ENCODE measurements at places on chromosomes 4 and X. TPM values are rescaled to one million over a fixed set of nuclear protein-coding genes. Genes with fewer than 3 reads are reported as not detected.

Gene CENPVL1
- total RNA-seq: 1.3 TPM

Gene SYTL5
- not detected for total RNA-seq

Gene RASL11B
- 10.2 TPM for total RNA-seq

Gene ADGRL3
- total RNA-seq: 34.5 TPM

Gene RIPPLY1
- total RNA-seq: not detected

Gene SMIM10
- total RNA-seq: 2.6 TPM

GRCh38 chr4:3037957-3038461 lies 36.3 kb downstream of the HTT-AS start:
- no peak for DNase-seq

DNA sequence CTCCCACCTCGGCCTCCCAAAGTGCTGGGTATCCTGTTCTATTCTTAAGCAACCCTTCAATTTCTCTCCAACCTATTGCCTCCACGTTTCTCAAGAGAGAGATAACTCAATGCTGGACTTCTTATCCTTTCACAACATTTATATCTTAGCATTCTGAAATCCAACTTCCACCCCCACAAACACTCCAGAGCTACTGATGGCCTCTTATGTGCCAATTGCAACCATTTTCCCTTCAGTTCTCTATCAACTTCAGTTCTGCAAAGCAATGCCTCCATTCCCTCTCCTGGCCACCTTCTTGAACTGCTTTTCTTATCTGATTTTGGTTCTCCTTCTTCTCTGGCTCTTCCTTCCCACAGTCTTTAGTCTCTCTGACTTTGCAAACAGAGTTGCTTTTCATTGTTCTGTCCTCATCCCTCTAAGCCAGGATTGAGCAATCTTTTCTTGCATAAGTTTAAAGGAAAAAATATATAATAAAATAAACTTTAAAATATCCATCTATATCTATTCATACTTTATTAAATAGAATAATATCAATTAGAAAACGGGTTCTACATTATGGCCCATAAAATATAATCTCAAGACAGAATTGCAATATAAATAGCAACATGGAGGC lies 3.6 kb upstream of the STBD1 start:
- DNase-seq: no peak

DNA sequence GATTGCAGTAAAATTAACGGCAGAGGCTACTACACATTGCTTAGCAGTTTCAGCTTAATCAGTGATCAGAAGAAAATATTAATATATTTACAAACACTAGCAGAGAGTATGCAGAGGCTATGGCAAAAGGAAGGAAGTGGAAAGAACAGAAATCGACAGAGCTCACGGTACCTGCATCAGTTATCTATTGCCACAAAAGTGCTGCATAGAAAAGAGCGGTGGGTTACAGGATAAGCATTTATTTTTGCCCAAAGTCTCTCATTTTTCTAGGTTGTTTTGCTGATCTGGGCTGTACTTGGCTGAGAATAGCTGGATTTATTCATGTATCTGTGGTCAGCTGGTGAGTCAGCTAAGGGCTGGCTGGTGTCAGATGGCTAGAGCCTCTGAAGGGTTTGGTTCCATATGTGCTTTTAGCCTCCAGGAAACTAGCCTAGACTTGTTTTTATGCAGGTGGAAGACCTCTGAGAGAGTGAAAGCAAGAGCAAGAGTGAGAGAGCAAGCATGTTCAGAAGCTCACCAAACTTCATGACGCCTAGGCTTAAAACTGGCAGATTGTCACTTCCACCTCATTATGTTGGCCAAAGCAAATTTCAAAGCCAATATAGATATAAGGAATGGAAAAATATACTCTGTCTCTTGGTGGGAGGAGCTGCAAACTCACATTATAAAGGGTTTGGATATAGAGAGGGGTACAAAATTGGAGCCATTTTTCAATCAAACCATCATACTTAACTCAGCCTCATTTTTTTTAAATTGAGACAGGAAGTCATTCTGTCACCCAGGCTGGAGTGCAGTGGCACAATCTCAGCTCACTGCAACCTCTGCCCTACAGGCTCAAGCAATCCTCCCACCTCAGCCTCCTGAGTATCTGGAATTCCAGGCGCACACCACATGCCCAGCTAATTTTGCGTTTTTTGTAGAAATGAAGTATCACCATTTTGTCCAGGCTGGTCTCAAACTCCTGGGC lies 153.2 kb upstream of the RPL34 start:
- no peak for DNase-seq

GRCh38 chr4:181853881-181854511 lies 389.2 kb upstream of the TENM3 start:
- no peak for DNase-seq

All from neural crest cell (in vitro differentiated cells).